Hematopoietic multipotent progenitor cell treated with erythropoietin and hydrocortisone succinate and interleukin-3 and kit ligand, for 8 days (in vitro differentiated cells): ENCODE measurements at places on chromosomes 5 and 9.

DNA sequence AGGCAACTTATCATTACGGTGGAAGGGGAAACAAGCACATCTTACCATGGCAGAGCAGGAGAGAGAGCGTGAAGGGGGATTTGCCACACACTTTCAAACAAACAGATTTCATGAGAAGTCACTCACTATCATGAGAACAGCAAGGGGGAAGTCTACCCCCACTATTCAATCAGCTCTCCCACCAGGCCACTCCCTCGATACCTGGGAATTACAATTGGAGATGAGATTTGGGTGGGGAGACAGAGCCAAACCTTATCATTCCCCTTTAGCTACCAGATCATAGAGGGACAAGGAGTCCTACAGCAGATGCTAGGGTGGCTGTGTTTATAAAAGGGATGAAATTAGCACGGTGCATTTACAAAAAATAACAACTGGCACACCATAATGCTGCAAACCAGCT is 2149.4 kb upstream of the ACO1 start:
- DNase-seq = no peak

- no peak for DNase-seq
Measured at GRCh38 chr9:28503573-28503972, 930.3 kb upstream of the C9orf72 start.

- DNase-seq = no peak
Measured at GRCh38 chr9:38009990-38010389, 59.0 kb downstream of the SHB start.

DNA sequence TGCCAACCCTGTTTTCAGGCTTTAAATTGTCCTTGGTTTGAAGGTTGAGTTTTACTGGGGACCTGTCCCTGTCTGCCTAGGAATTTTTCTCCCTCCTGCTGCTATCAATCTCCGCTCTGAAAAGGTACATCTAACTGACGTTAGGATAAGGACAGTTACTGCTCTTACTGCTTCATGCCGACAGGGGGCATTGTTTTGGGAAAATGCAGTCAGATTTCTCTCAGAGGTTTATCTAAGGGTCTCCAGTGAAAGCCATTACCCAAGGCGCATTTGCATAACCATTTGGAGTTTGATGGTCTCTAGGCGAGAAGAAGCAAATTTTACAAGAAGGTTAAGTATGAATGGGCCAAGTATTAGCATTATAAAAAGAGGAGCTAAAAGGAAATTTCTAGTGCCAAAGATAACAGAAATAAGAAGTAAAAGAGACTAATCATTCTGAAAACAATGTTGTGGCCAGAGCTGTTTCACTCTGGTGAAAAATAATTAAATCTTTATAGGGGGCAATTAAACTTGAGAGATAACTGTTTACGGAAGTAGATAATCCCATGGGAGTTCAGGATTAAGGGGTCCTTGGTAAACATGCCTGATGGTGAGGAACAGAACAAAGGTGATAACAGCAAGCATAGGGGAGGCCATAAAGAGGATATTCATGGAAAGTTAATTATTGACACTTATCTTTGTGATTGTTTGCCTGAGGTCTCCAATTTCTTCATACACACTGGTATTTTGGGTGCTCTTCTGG is 605.0 kb downstream of the MTRR start:
- DNase-seq = no peak

DNA sequence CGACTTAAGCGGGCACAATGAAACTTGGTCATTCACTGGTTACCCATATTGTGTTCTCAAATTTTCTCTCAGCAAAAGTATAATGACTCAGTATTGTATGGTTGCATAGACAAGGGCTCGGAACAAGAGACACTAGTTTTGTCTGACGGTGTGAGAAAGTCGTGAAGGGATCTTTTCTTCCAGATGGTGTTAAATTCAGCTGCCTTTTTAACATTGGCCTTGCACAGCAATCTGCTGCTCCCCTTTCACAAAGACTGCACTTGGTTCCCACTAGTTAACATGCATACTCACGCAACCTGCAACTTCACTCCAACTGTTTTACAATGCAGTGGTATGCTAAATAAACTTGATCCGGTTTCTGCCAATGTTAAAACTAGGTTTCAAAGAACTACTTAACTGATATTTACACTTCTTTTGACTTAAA is 219.2 kb downstream of the MEF2C start:
- DNase-seq = no peak

DNA sequence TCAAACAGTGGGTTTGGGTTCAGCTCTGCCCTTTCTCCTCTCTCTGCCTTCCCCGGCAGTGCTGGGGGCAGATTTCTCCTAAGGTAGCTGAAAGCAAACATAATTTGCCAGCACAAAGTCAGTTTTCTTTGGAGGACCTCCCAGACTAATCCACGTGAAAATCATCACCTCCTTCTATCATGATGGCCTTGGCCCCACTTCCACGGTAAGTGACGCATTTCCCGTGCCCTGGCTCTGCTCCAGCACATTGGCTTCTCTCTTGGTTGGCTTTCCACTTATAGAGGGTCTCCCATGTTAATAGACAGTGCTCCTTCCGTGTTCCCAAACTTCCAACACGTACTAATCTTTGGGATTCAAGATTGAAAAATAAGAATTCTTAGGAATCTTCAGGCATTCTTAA is 74.1 kb upstream of the TRIO start:
- no peak for DNase-seq

DNA sequence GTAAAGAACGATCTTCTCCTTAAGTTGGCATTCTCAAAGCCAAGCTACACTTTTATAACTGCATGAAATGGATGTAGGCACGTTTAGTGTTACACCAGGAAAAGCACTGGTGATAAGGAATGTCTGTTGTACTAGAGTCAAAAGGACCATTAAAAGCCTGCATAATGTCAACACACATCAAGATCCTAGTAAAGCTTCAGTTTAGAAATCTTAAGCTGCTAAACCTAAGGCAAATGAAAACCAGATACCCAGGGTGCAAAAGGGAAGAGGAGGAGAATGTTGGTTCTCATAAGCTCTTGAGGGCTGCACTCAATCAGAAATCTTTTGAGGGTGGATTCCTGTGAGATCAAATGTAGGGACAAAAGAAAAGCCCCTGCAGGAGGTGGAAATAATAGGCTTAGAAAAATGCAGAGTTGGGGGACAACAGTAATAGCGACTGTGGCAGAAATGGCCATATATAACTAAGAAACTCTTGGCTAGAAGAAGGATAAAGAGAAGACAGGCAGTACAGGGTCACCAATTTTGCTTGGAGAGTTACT is 148.2 kb downstream of the FBXL17 start:
- DNase-seq = no peak

DNA sequence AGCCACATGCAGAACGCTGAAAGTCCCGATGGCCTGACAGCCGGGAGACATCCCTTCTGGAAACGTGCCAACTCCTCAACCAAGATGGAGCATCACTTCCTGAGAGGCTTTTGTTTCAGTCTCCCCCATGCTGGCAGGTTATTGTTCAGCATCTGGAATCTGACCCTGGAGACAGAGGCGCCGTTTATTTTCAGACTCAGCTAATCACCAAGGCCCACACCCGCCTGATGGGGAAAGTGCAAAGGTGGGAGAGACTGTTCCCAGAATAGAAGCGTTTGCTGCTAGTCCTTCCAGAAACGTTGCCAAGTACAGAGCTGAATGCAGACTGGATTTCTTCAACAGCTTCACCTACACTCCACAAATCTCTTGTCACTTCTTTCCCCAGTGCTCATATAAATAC is 41.8 kb upstream of the S1PR3 start:
- DNase-seq = no peak

- no peak for DNase-seq
Measured at GRCh38 chr5:149152317-149152746, 11.0 kb downstream of the ABLIM3 start.

GRCh38 chr5:147101659-147102369 is 133.0 kb upstream of the STK32A start:
- DNase-seq = no peak

DNA sequence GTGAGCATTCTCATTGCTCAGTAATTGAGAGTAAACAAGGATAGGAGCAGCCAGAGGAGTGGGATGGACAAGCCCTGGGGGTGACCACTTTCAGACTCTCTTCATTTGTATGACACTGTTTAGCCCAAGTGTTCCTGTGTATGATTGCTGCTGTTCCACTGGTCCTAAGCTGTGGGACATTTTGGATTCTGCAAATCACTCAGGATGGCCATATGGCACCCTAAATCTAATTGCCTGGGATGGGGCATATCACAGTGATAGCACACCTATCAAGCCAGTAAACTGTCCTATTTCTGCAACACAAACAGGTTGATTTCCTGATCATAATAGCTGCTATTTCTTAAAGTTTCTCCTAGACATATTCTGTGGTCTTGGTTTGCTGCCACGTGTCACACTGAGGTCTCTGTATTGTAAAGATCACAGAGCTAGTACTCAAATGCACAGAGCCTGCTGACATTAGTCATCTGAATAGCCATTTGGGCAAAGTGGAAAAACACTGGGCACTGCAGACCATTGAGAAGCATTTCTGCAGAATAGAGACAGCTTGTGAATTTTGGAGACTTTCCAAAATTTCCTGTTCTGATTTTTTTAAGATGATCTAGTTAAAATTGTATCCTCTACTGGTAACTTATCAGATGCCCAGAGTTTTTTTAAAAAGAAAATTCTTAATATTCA is 320.2 kb downstream of the RFX3 start:
- no peak for DNase-seq

GRCh38 chr5:77131361-77131760 is 44.3 kb upstream of the ZBED3 start:
- no peak for DNase-seq

GRCh38 chr5:107282061-107282460 is 388.7 kb downstream of the EFNA5 start:
- DNase-seq = no peak

GRCh38 chr5:15630441-15630840 is 130.5 kb downstream of the FBXL7 start:
- no peak for DNase-seq

DNA sequence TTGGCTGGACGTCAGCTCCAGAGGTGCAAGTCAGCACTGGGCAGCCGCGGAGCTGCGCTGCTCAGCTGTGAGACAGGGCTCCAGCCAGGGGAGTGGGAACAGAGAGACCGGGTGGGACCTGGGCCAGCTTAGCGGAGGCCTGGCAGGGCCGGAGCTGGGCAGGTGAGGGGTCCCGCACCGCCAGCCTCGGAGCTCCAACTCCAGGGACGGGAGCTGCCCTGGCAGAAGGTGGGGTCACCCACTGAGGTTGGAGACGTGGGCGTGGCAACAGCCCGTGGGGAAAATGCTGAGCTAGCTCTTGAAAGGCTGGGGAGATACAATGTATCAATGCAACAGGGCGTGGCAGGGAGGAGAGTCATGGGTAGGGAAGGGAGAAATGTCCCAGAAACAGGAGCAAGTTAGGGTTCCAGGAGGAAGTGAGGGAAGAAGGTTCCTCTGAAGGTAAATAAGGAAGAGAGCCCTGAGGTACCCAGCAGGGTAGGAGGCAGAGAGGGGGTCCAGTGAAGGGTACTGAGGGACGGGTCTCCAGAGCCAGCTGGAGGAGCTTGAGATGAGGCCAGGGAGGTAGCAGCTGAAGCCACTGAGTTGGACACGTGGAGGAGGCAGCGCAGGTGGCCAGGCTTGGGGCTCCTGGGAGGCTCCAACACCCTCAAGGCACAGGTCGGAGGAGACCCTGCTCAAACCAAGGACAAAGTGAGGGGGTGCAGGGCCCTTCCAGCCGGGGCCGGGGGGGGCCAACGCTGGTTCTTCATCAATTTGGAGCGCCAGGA is 736 bp upstream of the NKD2 start:
- no peak for DNase-seq

GRCh38 chr5:179323026-179323870 is 22.0 kb downstream of the ADAMTS2 start:
- DNase-seq = no peak

DNA sequence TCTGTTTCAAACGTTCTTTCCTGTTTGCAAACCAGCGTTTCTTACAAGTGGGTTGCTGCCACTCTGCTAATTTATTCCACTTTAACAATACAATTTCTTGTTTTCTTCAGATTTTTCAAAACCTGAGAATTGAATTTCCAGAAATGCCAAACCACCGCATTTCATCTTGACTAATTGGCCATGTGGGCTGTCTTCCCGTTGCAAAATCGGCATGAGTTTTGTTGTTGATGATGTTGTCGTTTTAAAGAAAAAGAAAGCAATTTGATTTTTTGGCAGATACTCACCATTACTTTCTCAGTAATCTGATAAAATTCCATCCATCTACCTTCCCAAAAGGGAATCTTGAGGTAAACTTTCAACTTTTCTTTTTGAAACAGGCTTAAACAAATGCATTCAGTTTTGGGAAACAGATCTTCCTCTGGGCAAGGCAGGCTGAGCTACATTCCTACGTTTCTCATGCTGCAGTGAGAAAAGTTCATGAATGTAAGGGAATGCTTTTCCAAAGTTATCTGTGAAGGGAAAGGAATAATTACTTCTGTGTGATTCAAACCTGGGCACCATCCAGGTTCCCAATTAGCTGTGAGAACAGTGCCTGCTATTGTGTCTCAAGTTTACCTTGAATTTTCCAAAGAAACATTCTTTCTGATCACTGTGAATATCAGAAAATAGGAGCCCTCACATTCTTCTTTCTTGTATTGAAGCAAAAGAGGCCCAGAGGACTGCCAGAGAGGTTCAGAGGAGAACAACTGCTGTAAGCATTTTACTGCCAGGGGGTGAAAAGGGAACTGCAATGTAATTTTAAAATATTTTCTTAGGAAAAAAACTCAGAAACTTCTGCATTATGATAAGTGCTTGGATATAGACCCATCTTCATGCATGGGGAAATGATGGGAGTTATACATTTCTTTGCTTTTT is 100.7 kb upstream of the TUT7 start:
- no peak for DNase-seq

GRCh38 chr5:135543001-135543484 is 7.3 kb upstream of the NEUROG1 start:
- no peak for DNase-seq

DNA sequence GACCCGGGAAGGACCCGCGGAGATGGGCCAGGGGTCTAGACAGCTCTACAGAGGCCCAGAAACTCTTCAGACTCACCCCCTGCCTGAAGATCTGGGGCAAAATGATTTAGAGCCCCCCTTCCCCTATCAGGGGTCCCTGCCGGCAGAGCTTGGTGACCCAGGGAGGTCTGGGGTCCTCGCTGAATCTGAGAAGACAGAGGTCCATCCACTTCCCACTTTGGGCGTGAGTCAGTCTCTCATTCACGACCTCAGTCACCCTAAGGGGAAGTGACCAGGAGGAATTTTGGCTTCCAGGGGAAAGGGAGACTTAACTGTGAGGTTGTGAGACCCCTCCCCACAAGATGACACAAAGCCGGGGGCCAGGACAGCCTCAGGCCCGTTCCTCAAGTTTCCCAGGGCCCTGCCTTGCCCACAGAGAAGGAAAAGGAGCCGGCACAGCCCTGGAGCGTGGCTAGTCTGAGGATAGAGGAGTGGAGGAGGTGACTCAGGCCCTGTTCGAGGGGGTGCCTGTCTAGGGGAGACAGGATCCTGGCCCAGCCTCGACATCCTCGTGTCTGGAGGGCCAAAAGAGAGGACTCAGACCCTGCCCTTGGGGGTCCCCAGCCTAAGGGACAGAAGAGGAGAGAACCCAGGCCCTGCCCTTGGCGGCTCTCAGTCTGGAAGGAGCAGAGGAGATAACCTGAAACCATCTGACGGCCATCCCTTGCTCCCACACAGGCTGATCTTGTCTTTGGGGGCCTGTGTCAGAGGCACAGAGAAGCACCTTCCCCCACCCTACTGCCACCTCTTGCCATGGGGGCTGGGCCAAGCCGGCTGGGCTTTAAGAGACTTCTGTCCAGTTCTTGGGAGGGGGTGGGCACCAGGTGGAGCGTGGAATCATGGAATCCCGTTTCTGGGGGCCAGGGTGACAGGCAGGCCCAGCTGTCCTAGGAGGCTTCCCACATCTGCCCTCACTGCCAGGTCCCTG is 889 bp downstream of the PDLIM4 start:
- no peak for DNase-seq
